ENCODE measurements at places on chromosomes 11 and 22.

GRCh38 chr11:69425895-69426544, 55.4 kb upstream of the LINC01488 start:
- DNase-seq: no peak

- DNase-seq: no peak
Measured at GRCh38 chr22:47084226-47084625, 321.8 kb downstream of the TBC1D22A start.

DNA sequence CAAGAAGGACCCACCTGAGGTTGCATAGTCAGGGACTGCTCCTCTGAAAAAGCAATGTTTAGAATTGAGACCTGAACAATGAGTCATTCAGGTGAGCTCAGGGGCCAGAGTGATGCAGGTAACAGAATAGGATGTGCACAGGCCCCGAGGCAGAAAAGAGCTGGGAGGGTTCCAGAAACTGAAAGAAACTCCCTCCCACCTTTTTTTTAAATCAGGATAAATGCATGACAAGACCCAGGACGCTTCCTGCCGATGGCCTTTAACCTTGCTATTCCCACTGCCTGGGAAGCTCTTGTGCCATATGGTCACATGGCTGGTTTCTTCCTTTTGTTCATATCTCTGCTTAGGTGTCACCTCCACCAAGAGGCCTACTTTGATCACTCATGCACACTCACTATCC, 214.2 kb upstream of the ZBED5 start:
- DNase-seq: no peak

GRCh38 chr11:130144861-130145281, 14.7 kb upstream of the ST14 start:
- peak; percentile 20 for DNase-seq

DNA sequence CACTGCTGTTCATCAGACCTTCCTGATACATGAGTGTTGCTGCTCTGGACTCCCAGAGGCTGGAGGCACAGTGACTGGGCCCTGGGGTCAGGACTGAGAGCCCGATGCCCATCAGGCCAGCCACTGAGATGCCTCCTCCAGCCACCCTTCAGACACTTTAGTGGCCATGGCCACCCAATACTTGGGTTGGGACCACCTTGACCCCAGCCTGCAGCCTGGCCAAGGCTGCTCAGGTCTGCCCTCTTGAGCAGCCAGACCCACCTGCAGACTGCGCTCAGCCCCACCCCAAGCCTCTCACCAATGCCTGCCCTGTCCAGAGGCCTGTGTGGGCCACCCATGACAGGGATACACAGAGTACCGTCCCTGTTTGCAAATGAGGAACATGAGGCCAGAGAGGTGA, 4.2 kb downstream of the RNF215 start:
- DNase-seq: no peak

GRCh38 chr22:27617214-27617881, 184.2 kb downstream of the MN1 start:
- DNase-seq: no peak

- DNase-seq: no peak
Measured at GRCh38 chr11:69259096-69259495, 34.9 kb upstream of the MYEOV start.

- peak; percentile 85 for DNase-seq
Measured at GRCh38 chr11:11027288-11027687, 169.4 kb upstream of the ZBED5 start.

DNA sequence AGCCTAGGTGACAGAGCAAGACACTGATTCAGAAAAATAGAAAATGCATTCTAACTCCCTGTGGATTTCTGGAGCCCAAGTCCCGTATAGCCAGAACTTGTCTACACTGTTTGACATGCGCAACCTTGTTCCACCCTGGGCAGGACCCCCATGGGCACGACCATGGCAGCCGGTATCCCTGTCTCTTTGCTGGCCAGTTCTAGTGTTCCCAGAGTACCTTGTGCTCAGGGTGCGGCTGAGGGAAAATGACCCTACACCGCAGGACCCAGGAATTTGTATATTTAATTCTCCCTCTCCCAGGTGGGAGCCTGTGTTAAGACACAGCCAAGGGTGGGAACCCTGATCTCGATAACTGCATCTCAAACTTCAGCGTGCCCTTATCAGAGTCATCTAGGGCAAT, 36.7 kb upstream of the RIC3 start:
- no peak for DNase-seq

DNA sequence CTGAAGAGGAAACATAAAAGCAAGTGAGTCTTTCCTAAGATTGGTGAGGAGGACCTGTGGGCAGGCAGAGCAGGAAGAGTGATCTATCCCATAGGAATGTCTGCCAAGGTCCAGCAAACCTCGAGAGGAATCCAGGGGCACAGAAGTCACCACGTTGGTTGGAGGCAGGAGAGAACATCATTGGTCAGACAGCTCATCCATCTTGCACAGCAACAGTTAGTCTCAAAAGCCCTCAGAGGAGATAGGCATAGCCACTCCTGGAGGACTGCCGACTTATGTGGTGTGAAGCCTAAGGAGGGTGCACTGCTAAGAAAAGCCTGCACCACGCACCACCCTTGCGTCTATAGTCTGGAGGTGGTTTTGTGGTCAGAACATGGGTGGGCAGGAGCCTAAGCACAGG, 109.1 kb downstream of the RASSF10 start:
- DNase-seq: peak; percentile 97

DNA sequence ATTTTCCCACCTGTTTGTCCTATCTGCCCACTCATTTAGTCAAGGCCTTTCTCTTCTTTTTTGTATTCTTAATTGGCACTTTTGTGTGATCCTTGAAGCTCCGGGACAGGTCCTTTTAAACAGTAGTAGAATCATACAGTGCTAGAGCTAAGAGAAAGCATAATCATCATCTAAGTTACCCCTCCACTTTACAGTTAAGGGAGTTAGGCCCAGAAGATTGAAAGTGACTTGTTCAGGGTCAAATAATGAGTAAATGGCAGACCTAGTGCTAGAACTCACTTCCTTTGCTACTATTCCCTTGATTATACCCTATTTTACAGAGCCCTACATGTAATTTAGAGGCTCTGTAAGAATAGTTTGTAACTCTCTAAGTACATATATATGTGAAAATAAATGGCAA, 2.5 kb downstream of the USP47 start:
- DNase-seq: no peak

DNA sequence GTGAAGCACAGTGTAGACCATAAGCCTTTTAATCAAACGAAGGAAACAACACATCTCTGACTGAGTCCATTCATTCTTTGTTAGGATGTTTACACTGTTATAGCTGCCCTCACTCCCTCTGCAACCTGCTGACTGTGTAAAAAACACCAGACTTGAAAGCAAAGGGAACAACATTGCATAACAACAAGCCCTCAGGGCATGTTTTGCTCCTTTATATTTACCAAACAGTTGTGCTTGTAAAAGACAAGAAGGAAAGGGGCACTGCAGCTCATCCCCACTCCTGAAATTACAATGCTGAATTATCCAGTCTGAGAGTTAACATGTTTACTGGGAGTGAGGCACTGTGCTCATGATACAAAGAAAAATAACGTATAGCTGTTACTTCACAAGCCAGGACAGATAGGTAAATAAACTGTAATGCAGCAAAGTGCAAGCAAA, 46.4 kb downstream of the RAB30 start:
- no peak for DNase-seq

GRCh38 chr11:57306940-57307565, 17.7 kb downstream of the TNKS1BP1 start:
- no peak for DNase-seq

DNA sequence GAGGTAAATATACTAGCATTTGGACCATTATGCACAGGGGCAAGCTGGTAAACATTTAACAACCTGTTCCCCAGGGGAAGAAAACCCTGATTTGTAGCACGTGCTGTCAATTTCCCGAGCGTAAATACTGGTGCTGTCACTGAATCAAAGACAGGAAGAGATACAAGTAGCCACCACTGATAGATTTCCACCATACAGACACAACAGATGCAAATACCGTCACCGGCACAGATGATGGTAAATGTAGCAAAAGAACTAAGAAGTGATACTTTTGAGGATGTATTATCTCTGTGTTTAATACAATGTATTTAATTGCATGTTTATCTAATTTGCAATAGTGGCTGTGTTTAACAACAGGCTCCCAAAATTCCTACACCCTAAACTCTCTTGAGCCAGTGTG, 39.6 kb downstream of the SHISAL1 start:
- no peak for DNase-seq
